Testis (tissue), 5 donors: ENCODE measurements at places on chromosomes 1 and 21. TPM values are rescaled to one million over a fixed set of nuclear protein-coding genes. Genes with fewer than 3 reads are reported as not detected.

RHD gene
- 0.50 TPM for total RNA-seq

DNA sequence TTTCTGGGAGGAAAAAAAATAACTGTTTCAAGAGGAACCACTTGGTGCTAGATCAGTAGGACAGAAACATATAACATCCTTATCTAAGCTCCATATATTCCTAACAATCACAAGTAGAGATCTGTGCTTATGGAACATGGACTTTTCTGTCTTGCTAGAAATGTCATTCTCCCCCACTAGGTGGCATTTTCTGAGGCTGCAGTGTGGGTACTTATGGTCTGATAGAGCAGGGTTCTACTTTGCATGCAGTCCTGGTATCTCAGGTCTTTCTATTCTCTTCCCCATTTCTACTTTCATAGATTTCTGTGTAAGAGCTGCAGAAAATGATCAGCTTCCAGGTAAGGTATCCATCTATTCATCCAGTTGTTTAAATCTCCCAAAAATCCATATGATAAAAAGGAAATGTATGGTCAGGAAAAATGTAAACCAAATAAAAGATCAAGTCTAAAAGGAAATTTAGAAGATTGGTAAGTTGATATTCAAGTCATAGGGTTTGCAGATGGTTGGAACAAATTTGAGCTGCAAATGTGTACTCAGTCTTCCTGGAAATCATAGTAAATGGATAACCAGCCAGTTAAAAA is 1.5 kb downstream of the ZNF684 start:
- peak; percentile 26 for DNase-seq

DNA sequence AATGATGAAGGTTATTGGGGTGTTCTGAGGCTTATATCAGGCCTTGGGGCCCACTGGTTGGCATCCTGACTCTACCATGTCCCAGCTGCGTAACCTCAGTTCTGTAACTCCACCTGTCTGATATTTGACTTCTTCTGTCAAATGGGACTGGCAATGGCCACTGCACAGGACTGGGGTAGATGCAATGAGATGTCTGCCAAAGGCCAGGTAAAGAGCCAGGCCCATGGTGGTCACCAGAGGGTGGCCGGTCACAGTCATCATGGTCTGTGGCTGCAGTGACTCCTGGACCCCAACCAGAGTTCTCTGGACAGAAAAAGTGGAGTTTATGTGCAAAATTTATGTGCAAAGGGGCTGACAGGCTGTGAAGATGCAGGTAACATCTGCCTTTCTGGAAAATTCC is 173.3 kb downstream of the PTPRU start:
- no peak for DNase-seq

EXO5 gene
- total RNA-seq, result 9.4 TPM

PPFIA4 gene
- total RNA-seq, result 33.1 TPM

GRCh38 chr1:97826820-97827219 is 94.0 kb downstream of the DPYD start:
- DNase-seq, result no peak

- no peak for DNase-seq
Observed at GRCh38 chr1:172178886-172179285, 241.6 kb upstream of the C1orf105 start.

GRCh38 chr1:167973832-167974231 is 37.0 kb upstream of the MPC2 start:
- no peak for DNase-seq

DNA sequence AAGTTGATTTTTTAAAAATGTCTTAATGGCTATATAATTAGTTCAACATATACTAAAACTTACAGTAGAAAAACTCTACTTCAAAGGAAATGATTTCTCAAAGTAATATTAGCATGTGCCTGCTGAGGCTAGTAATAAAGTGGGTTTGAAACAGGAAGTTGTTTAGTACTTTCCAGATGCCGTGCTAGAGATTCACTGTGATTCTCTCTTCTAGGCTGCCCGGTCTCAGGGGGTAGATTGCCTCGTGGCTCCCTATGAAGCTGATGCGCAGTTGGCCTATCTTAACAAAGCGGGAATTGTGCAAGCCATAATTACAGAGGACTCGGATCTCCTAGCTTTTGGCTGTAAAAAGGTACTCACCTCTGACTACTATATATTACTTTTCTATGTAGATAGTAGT is 9.1 kb downstream of the EXO1 start:
- DNase-seq, result no peak

GRCh38 chr1:107748531-107748930 is 216.4 kb downstream of the VAV3 start:
- no peak for DNase-seq

NR5A2 gene
- 2.3 TPM for total RNA-seq

DNA sequence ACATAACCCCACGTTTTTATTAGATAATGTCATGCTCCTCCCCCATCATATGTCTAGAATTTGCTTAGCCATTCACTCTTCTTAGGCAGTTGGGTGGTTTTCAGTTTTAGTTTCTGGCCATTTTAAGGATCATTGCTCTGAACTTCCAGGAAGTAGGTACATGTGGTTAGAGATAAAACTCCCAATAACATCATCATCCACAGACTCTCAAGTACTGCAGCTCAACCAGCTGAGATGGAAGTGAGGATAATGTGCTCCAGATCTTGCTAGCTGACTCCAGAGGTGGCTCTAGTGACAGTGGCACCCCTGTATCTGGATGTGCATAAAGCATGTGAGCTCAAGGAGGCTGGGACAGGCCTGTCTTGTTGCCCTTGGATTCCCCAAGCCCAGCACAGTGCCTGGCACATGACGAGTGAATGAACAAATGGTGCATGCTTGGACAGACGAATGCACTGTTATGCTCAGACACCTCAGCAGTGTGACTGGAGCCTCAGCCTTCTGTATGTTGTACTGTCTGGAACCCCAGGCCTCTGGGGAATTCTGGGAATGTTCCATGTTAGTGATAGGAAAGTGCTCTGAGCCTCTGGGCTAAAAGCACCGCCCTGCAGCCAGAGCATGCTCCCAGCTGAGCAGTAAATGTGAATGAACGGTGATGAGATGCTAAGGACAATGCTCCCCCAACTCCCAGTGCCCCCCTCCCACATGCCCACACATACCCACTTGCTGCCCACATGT is 16.4 kb upstream of the KCNN3 start:
- no peak for DNase-seq

- no peak for DNase-seq
Observed at GRCh38 chr1:8136766-8137165, 110.7 kb upstream of the ERRFI1 start.

DNA sequence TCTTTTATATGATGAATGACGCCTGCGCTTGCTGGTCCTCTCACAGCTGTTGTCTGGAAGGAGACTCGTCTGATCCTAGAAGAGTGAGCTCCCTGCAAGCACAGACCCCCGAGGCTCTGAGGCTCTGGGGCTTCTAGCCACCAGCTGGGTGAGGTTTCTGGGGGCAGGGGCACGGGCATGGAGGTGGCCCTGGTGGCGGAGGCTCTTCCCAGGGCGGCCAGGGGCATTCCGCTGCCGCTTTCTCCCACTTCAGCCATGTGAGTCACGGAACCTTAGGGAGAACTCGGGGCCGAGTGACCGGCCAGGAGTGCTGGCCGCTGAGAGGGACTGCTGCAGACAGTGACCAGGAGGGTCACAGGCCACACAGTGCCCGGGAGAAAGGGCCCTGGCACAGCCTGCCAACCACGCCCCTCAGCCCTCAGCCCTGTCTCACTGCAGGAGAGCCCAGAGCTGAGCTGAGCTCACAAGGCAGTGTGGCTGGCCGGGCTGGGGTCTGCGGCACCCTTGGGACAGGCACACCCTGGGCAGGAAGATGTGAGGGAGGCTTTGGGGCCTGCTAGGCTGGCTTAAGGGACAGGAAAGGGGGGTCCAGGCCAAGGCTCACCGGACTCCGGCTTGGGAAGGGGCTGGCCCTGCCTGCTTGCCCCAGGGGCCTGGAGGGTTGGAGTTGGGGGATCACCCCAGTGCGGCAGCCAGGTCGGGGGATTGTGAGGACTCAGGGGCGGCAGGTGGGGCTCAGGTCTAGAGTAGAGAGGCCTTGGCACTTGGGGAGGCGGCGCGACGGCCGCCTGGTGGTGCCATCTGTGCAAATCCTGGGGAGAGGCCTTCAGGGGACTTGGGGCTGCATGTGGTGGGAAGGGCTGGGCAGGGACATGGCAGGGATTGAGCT is 35.7 kb downstream of the MORN1 start:
- DNase-seq, result no peak

DNA sequence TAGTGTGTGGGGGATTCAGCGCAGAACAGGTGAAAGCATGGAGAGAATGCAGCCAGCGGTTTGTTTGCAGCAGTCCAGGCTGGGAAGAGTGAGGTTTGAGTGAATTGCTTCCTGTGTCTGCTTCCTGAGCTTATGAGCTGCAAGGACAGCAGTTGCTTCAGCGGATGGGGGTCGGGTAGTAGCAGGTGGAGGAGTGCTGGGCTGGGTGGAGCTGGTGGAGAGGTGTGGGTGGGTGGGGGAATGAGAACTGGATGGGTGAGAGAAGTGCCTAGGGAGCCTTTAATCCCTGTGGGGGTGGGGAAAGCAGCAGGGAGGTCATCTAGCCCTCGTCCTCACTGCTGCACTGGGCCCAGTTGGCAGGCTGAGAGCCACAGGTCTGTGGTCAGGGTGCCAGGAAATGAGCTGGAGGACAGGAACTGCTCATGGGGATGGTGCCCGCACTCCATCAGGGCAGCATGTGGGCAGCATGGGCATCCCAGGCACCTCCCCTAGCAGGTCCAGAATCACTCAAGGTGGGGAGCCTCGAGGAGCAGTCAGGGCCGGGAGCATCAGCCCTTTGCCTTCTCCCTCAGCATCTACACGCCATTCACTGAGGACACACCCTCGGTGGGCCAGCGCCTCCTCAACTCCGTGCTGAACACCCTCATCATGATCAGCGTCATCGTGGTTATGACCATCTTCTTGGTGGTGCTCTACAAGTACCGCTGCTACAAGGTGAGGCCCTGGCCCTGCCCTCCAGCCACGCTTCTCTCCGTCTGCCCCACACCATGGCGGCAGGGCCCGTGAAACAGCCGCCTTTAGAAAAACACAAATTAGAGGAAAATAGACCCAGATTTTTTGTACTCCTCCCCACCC is 14.8 kb downstream of the PSEN2 start:
- DNase-seq, result no peak
